ENCODE measurements at places on chromosomes 3 and 15.

GRCh38 chr3:7876741-7877297 lies 624.8 kb upstream of the LMCD1 start:
- no peak for DNase-seq

DNA sequence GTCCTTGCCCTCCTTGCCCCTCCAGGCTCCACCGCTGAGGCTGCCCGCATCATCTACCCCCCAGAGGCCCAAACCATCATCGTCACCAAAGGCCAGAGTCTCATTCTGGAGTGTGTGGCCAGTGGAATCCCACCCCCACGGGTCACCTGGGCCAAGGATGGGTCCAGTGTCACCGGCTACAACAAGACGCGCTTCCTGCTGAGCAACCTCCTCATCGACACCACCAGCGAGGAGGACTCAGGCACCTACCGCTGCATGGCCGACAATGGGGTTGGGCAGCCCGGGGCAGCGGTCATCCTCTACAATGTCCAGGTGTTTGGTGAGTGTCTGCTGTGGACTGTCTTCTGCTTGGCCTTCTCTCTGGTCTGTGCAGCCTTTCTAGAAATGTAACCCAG lies 61.0 kb downstream of the BOC start:
- DNase-seq = no peak

DNA sequence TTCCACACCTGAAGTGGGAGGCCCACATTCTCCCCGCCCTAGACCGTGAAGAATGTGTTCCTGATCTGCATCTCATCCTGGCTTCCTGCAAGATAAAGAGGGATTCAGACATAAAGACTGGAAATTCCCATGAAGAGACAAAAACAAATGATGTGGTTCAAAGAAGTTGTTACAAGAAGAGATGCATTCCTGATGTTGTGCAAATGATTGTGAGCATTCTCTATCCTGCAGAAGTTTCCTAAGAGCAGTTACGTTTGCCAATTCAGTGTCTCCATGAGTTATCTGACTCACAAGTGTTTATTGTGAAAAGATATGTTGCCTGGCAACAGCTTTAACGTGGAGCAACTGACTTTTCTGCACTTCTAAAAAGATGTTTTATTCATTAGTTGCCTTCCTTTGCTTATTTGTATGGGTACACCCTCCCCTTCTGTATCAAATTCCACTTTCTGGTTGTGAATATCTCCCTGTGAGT lies 107.8 kb downstream of the ZIC4 start:
- no peak for DNase-seq

DNA sequence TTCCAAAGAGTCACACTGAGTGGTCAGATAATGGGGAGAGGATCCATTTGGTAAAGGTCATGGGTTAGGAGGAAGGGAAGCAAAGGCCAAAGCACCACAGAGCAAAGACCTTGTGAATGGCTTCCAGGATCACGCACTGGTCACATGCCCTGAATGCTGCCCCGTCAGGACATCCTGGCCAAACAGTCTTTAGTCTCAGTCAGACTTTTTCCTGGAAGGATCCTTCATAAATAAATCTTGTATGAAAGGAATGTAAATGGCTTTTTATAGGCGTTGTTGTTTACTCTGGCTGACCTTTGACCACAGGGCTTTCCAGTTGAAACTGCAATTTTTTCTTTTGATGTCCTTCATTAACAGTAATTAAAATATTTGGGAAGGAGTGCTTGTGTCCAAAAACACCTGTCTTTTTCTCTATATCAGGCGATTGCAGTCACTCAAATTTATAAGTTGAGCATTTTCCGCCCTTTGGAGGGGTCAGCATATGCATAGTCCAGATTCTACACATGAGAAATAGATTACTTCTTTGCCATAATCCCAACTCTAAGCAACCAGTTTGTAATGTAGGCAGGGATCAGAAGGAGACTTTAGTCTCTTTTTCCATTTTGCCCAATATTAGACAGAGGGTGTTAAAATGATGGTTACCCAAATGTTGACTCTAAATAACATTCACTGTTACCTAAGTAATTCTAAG lies 48.4 kb downstream of the CHAC1 start:
- no peak for DNase-seq

DNA sequence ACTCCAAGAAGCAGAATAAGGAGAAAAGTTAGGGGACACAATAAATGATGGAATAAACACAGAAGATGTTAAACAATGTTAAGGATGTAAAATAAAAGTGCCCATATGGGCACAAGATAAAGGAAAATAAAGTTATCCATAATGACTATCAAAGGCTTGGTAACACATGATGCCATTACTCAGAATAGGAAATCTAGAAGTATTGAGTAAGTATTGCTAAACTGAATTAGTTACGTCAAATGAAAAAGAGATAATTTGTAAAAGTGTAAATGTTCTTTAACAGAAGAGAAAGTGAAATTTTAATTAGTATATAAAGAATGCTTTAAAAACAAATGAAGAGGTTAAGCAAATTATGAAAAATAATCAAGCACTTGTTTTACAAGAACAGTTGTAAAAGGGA lies 6.7 kb downstream of the COPS2 start:
- DNase-seq = no peak

- DNase-seq = no peak
These were observed 118.5 kb upstream of the WNT5A start for GRCh38 chr3:55605443-55606236.

DNA sequence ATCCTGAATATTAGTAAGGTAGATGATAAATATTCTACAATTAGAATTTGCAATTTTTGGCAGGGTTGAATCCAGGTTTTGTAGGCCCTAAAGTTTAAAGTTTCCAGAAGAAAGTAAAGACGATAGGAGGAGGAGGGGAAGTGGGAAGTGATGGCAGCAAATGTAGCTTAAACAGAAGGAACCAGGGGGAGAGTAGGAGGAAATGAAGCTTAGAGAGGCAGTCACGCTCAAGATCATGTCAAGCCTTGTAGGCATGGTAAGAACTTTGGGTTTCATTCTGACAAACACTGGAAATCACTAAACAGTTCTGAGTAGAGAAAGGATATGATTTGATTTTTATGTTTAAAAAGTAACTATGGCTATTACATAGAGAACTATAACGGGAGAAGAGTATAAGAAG lies 63.9 kb downstream of the NR2E3 start:
- no peak for DNase-seq

- no peak for DNase-seq
These were observed 42.9 kb downstream of the PLCH1 start for GRCh38 chr3:155701882-155702465.

DNA sequence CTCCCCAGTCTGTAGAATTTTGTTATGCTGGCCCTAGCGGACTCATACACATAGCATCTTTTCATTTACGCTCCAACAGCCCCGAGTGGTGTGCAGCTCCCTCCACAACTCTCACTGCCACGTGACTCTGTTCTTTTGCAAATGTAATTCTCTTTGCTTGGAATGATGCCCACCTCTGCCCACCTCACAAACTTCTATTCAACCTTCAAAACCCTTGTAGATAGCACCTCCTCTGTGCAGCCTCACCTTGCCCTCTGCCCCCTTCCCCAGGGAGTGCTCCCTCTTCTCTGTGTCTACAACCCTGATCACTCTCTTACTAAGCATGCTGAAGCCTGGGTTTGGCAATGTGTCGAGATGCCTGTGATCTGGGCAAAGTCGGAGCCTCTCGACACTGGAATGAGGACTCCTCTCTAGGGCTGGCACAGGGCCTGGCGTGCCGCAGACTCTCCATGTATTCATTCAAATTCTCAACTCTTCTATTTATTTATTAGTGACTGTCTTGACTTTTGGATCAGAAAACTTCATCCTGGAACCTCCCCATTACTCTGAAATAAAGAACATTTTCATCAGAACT lies 73.5 kb downstream of the MGLL start:
- DNase-seq = peak; percentile 73

- no peak for DNase-seq
These were observed 135.4 kb downstream of the MCTP2 start for GRCh38 chr15:94366781-94367180.

DNA sequence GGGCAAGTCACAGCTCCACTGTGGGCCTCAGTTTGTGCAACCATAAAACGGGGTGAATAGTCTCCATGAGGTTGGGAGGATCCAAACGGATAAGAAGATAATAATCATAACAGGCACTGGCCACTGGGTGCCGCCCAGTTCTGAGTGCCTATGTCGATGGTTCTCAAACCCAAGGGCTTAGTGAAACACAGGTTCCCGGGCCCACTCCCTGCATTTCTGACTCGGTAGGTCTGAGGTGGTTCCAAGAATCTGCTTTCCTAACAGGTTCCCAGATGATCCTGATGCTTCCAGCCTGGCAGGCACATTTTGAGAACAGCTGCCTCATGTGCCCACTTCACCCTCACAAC lies 21.2 kb downstream of the ALS2CL start:
- no peak for DNase-seq

- no peak for DNase-seq
These were observed 44.9 kb downstream of the FGF7 start for GRCh38 chr15:49467746-49468480.

DNA sequence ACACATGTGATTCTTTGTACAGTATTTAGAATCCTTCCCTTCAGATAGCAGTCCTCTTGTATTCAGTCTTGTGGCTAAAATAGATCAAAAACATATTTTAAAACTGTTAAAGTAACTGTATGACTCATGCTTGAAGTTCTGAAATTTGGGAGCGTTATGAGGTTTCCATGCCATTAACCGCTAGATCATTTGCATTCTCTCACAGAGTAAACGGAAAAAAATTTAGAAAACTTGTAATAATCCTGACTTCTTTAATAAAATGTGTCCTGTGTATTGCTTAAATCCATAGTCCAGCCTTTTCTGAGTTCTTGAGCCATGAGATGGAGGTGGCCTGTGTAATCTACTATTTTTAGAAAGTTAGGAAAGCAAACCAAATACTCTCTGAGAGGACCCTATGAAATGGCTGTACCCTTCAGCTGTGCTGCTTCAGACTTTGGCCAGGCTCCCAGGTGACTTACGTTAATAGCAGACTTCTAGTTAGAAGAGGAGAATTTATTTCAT lies 33.8 kb downstream of the MBNL1 start:
- DNase-seq = peak; percentile 65

GRCh38 chr3:133730993-133731392 lies 15.2 kb upstream of the TF start:
- DNase-seq = no peak

DNA sequence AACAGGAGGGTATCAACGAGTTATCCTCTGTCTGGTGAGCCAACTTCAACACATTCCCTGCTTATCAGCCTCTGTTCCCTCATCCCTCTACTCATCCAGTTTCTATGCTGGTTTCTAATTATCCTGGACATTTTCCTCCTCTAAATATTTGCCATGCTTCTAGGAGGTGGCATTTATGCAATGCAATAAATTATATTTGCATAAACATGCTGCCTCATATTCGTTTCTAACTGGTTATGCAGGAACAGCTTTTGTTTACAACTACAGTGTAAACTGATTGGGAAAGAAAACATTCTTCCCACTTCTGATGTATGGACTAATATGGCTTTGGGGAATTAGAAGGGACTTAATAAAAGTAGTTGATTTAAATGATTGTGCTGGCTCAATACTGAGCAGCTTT lies 122.3 kb downstream of the TFG start:
- DNase-seq = no peak

DNA sequence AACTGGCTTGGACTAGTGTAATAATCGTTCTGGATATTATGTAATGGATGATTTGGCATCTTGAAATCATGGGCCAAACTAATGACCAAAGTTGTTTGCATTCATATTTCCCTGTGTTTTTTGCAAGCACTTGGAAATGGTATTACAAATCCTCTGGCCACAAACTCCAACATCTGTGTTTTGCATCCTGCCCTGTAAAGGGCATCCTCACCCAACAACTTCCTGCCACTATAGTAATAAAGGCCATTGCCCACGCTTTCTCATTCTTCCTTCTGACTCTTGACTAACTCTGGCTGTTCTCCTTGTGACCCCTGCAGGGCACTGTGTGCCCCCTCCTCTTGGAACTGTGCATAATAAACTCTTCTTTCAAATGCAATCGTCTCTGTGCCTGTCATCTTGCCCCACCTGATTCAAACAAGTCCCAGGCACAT lies 25.4 kb upstream of the PSMD6 start:
- DNase-seq = no peak

- DNase-seq = no peak
These were observed 414.0 kb upstream of the ZNF717 start for GRCh38 chr3:76199382-76199781.

DNA sequence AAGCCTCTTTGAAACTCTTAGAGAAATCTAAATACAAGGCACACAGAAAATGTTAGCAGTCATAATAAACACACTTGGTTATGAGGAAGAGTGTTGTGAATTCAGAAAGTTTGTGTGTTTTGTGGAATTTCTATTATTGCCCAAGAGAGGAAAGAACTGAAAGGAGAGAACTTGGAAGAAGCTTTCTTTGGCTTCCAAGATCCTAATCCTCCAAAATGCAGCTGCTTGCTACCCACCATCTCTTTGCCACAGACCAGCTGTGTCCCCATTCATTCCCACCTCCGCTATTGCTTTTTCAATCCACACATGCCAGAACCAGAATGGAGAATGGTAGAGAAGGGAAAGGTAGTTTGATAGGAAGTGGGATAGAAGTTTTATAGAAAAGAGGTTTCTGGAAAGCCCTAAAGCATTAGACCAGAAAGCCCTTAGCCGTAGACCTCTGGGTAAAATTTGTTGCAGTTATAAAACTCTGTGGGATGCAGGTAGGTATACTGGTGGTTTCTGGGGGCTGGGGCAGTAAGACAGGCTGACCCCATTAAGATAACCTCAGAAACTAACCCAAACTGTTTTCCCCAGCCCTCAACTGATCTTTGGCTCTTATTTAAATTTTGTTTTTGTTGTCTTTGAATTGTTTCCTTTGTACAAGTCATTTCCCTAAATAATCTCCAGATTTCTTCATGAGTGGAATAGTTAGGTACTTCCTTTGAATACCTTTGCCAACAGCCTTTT lies 108.5 kb downstream of the FILIP1L start:
- no peak for DNase-seq

DNA sequence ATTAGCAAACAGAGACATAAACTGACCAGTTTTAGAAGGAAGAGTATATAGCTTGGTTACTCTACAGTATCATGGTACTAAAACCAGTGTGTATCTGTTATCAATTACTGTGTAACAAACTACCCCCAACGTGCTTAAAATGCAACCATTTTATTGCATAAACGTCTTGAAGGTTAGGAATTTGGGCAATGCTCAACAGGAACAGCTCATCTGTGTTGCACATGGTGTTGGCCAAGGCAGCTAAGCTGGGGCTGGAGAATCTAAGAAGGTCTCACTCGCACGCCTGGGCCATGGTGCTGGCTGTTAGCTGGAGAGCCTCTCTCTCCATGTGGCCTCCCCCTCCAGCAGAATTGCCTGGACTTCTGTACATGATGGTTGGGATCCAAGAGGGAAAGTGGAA lies 81.2 kb upstream of the THBS1 start:
- no peak for DNase-seq

DNA sequence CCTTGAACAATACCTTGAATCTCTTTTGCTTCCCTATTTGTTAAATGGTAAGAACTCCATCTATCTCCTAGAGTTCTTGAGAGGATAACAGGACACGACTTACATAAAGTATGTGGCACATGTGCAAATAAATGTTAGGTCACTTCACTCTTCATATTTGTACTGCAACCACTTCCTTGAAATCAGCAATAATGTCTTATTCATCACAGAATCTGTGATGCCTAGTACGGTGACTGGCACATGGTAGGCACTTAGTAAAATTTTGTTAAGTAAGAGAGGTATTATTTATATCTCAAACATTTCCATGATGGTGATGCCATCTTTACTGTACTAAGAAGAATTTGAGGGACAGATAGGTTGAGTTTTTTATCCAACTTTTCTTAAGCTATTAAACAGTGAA lies 14.3 kb downstream of the CD47 start:
- DNase-seq = no peak

GRCh38 chr3:140342668-140343067 lies 335.2 kb upstream of the TRIM42 start:
- no peak for DNase-seq

- DNase-seq = no peak
These were observed 29.8 kb upstream of the APOD start for GRCh38 chr3:195613468-195614069.

- DNase-seq = no peak
These were observed 249.8 kb downstream of the IL20RB start for GRCh38 chr3:137207616-137208015.
